Upper lobe of left lung (tissue), 6 donors: ENCODE measurements at places on chromosomes 6 and 20. TPM values are rescaled to one million over a fixed set of nuclear protein-coding genes. Genes with fewer than 3 reads are reported as not detected.

Gene OR2B6
- not detected for total RNA-seq

Gene COL20A1
- total RNA-seq: not detected

Gene ZSCAN12
- total RNA-seq: 5.0 TPM

Gene ISM1
- total RNA-seq: 4.8 TPM

Gene CGA
- total RNA-seq: not detected

Gene VSTM2L
- 25.2 TPM for total RNA-seq
